AG09309 (cell line): ENCODE measurements at places on chromosomes 11 and 22.

DNA sequence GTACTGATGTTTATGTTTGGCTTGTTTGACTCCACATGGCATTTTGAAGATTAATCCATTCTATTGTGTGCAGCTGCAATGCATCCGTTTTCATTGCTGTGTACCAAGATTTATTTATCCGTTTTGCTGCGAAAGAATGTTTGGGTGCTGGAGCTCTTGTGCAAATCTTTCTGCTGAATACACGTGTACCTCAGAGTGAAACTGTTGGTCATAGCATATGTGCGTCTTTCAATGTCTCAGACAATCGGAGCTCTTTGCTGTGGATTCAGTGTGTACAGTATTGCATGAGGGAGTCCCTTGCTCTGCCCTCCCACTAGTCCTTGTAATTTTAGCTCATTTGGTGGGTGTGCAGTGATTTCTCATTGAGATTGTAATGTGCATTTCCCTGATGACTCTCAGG lies 545.4 kb downstream of the TBC1D22A start:
- no peak for DNase-seq

DNA sequence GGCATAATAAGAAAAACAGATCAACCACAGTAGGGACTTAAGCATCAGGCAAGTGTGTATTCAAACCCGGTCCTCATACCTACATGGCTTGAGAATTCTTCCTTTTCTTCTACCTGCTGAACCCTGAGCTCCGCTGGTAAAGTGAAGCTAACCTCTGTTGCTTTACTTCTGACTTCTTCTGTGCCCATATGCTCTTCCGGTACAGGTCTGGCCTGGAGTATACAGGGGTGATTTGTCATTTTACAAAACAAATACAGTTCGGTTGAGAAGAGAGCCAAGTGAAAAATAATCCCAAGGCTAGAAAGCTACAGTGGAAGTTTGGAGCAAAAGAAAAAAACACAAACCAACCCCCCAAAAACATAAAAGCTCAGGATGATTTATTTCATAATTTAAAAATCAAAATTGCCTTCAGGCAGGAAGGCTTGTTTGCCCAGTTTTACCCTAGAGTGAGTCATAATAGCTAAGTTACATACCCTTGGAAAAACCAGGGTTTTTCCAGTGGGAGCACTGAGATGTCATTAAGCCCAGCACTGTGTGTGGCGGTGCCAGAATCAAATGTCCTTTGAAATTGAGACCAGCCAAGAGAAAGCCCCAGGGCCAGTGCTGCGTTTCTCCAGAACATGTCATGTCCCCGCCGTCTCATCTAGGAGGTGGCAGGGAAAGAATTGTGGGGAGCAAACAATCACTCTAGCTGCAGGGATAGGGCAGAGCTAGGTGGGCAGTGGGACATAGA lies 305.5 kb upstream of the ISX start:
- DNase-seq: no peak

DNA sequence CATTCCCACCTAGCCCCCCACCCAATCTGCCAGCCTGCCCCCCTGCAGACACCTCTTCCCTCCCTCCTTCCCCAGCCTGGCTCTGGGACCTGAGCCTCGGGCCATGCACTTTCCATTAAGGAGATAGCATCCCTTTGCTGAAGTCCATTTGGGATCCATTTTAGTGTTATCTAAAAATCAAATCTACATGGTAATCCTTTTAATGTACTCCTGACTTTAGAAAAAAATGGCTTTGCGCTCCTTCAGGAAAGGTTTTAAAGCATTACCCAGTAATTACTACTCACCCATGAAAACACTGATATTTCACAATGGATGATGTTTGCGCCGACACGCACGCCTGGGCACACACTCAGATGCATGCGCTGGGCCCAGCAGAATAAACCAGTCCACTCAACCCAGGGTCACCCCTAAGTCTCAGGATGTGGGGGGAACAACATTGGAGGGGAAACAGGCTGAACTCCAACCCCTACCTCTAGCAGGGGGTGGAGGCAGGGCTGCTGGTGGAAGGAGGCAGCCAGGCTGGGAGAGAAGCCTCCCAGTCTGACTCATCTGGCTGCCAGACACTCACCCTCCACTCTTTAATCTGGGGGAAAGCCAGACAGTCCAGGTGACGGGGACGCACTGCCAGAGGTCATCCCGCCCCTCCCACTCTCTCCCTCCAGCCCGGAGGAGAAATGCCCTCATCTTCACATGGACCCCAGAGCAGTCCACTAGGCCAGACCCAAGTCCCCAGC lies 29.8 kb downstream of the LMO1 start:
- DNase-seq: no peak

DNA sequence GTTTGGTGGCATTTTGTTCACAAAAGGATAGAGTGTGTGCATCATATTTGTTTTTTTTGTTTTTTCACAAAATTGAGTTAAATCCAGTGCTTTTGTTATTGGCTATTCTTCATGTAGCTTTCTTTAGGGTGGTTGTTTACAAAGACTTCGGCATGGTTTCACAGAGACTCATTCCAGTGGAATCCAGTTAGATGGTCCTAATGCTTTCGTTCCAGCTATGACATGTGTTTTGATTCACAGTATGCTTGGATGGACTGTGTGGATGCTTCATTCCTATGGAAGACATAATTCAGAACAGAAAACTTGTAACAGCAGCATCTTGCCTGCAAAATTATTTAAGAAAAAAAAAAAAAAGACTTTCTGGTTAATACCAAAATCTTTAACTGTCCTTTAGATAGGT lies 97.9 kb downstream of the PDHX start:
- DNase-seq: peak; percentile 67

DNA sequence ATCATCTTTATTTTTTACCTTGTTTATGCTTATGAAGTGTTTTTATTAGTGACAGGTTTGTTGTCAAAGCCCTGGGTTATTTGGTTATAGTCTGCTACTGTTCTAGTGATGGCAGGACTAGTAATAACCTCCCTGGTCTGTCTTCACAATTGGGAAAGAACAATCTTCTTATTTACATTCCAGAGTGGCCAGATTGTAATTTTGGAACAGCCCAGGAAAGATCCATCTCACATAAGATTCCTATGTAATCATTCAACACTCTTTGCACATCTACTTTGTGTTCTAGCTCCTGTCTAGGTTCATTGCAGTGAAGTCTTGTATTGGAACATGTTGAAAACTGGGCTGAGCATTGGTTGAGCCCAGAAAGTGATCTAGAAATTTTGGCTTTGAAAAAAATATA lies 63.8 kb downstream of the CYB5R2 start:
- no peak for DNase-seq

DNA sequence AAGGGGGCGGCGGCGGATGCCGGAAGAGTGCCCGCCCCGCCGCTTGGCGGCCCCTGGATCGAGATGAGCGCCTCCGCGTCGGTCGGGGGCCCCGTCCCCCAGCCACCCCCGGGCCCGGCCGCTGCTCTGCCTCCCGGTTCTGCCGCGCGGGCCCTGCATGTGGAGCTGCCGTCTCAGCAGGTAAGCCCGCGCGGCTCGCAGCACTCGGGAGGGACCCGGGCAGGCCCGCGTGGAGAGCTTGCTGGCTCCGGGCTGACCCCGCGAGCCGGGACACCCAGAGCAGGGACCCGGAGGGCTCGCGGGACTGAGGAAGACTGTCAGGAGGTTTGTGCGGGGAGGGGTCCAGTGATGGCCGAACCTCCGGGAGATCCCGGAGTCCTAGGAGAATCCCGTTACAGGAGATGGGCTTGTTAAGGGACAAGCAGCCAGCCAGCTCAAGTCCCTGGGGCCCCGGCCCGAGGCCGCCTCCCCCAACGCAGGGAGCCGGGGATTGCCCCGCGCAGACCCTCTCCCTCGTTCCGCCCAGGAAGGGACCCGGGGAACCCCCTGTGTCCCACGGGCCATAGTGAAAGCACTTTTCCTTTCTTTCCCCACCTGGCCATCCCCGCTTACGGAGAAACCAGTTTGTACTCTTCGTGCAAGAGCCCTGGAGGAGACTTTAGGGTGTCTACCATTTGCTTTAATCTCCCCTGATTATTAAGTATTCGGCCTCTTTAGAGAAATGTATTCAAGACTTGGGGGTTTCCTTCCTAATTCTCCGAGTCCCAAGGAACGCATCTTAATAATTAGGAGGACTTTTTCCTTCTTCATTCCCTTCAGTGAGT lies 547 bp downstream of the UVRAG start:
- DNase-seq: no peak

- DNase-seq: no peak
Measured at GRCh38 chr11:80023386-80023785, 582.6 kb upstream of the TENM4 start.

DNA sequence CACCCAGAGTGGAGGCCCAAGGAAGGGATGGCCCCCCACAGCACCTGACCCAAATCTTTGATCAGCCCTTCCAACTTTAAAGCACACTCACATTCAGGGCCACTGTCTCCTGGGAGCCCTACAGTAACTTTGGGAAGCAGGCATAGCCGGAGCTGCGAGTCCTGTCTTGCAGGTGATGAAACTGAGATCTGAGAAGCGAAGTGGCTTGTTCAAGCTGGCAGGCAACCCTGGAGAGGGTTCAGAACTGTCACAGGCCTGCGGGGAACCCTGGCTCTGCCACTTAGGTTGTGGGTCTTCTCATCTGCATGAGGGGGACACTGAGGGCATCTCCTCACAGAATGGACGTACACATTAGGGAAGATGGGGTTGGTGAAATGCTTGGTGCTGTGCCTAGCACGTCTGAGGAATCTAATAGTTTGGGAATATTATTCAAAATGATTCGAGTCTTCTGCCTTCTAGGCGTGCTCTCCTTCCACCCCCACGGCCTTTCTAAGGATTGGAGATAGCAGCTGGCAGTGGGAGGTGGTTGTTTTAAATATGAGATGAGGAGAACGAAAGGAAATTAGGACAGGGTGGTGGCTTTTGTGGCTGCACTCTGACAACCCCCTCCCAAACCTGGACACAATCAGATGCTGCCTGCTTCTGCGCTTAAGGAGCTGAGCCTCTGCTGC lies 18.8 kb upstream of the SUN2 start:
- DNase-seq: no peak

DNA sequence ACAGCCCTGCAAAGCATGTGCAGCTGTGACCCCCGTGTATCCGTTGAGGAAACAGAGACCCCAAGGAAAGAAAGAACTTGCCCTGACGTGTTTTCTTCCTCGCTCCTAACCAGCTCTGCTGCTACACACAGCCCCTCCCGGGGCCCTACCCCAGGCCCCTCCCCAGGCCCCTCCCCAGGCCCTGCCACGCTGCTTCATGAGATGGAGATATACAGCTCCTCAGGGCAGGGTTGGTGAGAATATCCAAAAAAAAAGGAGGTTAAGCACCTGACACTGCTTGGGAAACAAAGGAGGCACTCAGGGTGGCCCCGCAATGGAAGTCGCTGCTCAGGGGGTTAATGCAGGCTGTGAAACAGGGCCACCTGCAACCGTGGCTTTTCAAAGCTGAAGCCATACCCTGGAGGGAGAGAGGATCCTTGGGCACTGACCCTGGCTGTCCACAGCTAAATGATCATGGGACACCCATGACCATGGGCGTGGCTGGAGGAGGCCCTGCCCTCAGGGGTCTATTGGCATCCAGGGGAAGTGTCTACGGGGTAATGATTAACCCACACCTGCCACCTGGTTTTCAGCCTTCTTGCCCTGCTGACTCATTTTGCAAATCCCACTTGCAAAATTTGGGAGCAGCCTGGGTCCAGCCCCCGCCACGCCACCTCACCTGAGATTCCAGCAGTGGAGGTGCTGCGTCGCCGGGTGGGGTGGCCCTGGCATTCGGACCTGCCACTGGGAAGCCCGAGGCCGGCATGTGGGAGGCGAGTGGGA lies 112.1 kb upstream of the ANO1 start:
- DNase-seq: no peak

- peak; percentile 46 for DNase-seq
Measured at GRCh38 chr11:35077709-35078469, 61.1 kb upstream of the CD44 start.

GRCh38 chr11:19977941-19978340 lies 182.3 kb downstream of the DBX1 start:
- no peak for DNase-seq

GRCh38 chr22:47290706-47291430 lies 528.4 kb downstream of the TBC1D22A start:
- no peak for DNase-seq

- DNase-seq: peak; percentile 46
Measured at GRCh38 chr11:86193297-86194095, 51.1 kb upstream of the EED start.

GRCh38 chr11:99505831-99506230 lies 485.1 kb downstream of the CNTN5 start:
- DNase-seq: no peak

- no peak for DNase-seq
Measured at GRCh38 chr11:87832211-87832610, 343.0 kb downstream of the RAB38 start.

DNA sequence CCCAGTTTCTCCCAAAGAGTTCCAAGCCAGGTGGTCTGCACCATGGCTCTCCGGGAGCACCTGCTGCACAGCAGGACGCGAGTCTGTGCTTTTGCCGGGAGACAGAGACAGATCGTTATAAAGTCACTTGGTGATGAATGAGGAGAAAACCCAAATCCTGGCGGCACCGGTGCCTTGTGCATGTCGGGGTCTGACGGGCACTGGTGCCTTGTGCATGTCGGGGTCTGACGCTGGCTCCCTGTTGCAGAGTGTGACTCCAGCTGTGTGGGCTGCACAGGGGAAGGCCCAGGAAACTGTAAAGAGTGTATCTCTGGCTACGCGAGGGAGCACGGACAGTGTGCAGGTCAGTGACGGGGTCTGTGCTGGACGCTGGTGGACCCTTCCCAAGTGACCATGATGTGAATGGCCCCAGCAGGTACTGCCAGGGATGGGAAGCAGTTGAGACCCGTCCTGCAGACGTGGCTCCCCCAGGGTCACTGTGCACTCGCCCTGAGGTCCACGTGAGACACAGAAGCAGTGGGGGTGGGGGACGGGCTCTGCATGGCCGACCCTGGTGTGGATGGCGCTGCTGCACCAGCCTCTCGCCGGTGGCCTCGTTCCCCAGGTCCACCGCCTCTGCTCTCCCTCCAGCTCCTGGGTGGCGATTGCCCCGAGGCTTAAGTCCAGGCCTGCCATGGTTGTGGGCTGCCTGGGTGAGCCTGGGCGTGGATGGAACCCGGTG lies 5.8 kb downstream of the CRELD2 start:
- DNase-seq: no peak

- DNase-seq: no peak
Measured at GRCh38 chr11:127003260-127003981, 2.9 kb upstream of the KIRREL3 start.

DNA sequence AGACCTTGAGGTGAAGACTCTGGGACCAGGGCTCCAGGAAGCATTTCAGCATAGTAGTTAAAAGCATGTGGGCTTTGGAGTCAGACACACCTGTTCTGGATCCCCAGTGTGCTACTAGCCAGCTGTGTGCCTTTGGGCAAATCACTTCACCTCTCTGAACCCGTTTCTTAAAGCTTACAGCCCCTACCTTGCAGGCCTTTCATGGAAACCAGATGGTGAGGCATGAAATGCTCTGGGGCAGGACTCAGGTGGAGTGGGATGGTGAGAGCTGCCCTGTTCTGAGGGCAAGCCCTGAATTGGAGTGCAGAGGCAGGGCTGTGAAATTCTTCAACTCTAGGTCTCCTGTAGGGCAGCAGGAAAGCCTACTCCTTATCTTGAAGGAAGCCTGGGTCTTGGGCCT lies 10.5 kb downstream of the UCP2 start:
- no peak for DNase-seq

GRCh38 chr22:34798605-34799004 lies 267.4 kb upstream of the ISX start:
- DNase-seq: no peak
